Left lung (tissue), 14 donors: ENCODE measurements at places on chromosomes 3 and 15. TPM values are rescaled to one million over a fixed set of nuclear protein-coding genes. Genes with fewer than 3 reads are reported as not detected.

DNA sequence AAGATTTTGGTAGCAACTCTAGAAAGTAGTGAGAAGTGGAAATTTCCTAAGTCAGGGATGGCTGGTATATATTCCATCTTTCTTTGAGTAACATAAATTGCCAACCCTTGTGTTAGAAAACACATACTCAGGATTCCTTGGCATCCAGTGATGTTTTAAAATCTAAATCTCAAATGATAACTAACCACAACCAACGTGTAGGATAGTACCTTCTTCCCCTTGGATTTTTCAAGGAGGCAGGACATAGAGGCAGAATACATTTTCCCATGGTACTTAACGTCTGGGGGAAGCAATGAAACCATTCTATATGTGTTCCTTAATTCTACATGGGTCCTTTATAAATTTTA, 93.4 kb downstream of the WDR76 start:
- DNase-seq: no peak

- DNase-seq: no peak
Measured at GRCh38 chr15:100727291-100727851, 125.0 kb downstream of the ASB7 start.

GRCh38 chr3:21641959-21642358, 109.1 kb downstream of the ZNF385D start:
- DNase-seq: no peak

- DNase-seq: no peak
Measured at GRCh38 chr3:14360123-14360881, 42.1 kb upstream of the SLC6A6 start.

Gene LTK
- total RNA-seq: 1.8 TPM
